ENCODE measurements at places on chromosomes 6 and 20.

DNA sequence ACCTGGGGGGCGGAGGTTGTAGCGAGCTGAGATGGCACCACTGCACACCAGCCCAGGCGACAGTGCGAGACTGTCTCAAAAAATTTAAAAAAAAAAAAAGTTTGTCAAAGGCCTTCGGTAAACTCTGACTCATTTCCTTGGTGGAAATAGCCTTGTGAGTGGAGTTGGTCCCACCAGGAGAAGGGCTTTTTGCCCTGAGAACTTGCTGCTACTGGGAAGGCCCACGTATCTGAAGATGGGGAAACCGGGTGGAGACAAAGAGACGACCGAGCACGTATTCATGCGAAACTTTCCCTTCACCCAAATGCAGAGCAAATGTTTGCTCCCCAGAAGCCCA is 51.7 kb downstream of the SLC22A23 start:
- DNase-seq, result no peak

GRCh38 chr6:110878751-110879522 is 4.4 kb downstream of the AMD1 start:
- DNase-seq, result no peak

DNA sequence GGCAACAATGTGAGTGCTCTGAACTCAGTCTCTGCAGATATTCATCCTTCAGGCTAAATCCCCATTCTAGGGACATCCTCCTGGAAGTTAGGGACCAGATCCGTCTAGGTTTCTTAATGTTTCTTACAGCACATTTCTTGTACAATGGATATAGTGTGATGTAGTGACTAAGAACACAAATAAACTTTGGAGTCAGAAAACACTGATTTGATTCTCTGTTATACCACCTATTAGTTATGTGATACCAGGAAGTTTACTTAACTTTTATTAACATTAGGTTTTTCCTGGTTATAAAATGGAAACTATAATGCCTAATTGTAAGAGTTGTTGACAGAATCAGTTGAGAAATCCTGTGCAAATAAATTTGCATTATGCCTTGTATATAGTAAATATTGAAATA is 57.6 kb upstream of the KCNQ5 start:
- DNase-seq, result no peak

- no peak for DNase-seq
Observed at GRCh38 chr6:137709424-137710236, 157.4 kb upstream of the TNFAIP3 start.

DNA sequence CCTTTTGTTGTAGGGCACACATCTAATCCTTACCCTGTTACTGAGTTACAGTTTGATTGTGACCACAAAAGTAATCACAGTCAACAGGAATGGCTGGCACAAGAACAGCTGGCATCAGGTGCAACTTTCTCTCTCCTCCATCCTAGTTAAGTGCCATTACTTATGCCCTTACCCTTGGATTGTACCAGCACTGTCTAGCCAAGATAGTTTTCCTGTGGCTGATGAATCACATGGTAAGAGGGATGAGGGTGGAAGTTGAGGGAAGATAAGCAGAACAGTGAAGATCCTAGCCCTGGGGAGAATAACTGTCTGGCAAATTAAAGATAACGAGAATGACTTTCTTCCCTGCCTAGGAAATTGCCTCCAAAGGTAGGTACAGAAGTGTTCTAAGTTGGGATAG is 42.0 kb downstream of the RNF217 start:
- no peak for DNase-seq

- DNase-seq, result no peak
Observed at GRCh38 chr6:119800526-119800925, 451.0 kb upstream of the MAN1A1 start.

- no peak for DNase-seq
Observed at GRCh38 chr6:87658516-87658915, 43.5 kb downstream of the AKIRIN2 start.

All from stimulated activated CD4-positive, alpha-beta T cell treated with anti-CD3 and anti-CD28 coated beads, Interleukin-15, amount 100 ng/mL, for 1 hour (primary cell).